ENCODE measurements at places on chromosomes 11 and 22. TPM values are rescaled to one million over a fixed set of nuclear protein-coding genes. Genes with fewer than 3 reads are reported as not detected.

MS4A5 gene
- total RNA-seq, result not detected

IL18 gene
- total RNA-seq, result 0.16 TPM

RTN4RL2 gene
- total RNA-seq, result not detected

MS4A14 gene
- not detected for total RNA-seq

CYP2D6 gene
- total RNA-seq, result 0.50 TPM

MAPK8IP1 gene
- 3.2 TPM for total RNA-seq

SYCE3 gene
- not detected for total RNA-seq

SLC22A8 gene
- total RNA-seq, result not detected

SPATA19 gene
- not detected for total RNA-seq

SVIP gene
- 16.5 TPM for total RNA-seq

KLHL22 gene
- 21.2 TPM for total RNA-seq

GSTT2 gene
- not detected for total RNA-seq

OVOL1 gene
- total RNA-seq, result not detected

RAG1 gene
- total RNA-seq, result 1.4 TPM

DAGLA gene
- 7.5 TPM for total RNA-seq

ADAMTS15 gene
- total RNA-seq, result 2.8 TPM

NOL12 gene
- 26.6 TPM for total RNA-seq

AP2A2 gene
- 27.5 TPM for total RNA-seq

OSBPL5 gene
- 34.2 TPM for total RNA-seq

GAL gene
- 0.19 TPM for total RNA-seq

APOL5 gene
- not detected for total RNA-seq

NRXN2 gene
- total RNA-seq, result not detected

ASRGL1 gene
- total RNA-seq, result 33.4 TPM

TRIM6 gene
- total RNA-seq, result 1.3 TPM

BACE1 gene
- total RNA-seq, result 13.0 TPM

KRTAP5-10 gene
- total RNA-seq, result not detected

JAML gene
- not detected for total RNA-seq

IL17REL gene
- not detected for total RNA-seq

OR5A1 gene
- total RNA-seq, result not detected

MIAT gene
- total RNA-seq, result 0.16 TPM

LUZP2 gene
- total RNA-seq, result under 0.01 TPM

OR52E8 gene
- not detected for total RNA-seq

IFITM10 gene
- 0.25 TPM for total RNA-seq

GATD1 gene
- 20.7 TPM for total RNA-seq

NAALADL1 gene
- total RNA-seq, result 8.8 TPM

KRTAP5-9 gene
- not detected for total RNA-seq

AMPD3 gene
- total RNA-seq, result 1.1 TPM

MRGPRX4 gene
- total RNA-seq, result 0.57 TPM
